ENCODE measurements at places on chromosomes 1 and 21. TPM values are rescaled to one million over a fixed set of nuclear protein-coding genes. Genes with fewer than 3 reads are reported as not detected.

GRCh38 chr1:19955534-19956170 is 23.8 kb downstream of the PLA2G2A start:
- no peaks in the 10 kb centered on the region for H3K4me1 ChIP-seq
- H3K36me3 ChIP-seq: no peaks in the 10 kb centered on the region
- no peak overlapping the region for H3K27ac ChIP-seq
- no peaks in the 10 kb centered on the region for H3K27me3 ChIP-seq
- no peak for DNase-seq

Gene GPR25
- not detected for total RNA-seq

DNA sequence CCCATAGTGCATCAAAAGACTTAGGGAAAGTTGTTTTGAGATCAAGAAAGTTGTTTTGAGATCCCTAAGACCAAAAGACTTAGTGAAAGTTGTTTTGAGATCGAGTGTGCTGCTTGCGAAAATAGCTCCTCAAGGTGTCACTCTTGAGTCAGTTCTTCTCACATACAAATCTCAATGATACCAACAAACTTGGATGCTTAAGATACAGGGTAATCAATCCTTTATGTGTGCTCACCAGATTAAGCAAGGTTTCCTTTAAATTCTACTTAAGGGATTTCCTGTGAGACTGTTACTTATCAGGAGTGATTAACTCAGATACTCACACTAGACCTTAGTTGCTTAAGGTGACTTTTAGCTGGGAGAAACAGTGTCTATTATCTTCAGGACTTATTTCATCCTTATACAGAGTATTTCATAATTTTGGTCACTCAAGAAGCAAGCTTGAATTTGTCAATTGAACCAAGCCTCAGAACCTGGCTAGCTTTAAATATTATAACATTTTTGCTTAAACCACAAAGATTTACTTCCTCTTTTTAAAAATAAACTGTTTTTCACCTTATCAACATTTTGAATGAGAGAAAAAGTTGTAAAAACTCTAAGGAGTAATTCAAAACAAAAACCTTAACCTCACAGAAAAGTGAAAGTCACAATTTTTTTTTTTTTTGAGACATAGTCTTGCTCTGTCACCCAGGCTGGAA is 8.0 kb upstream of the RLF start:
- no peaks in the 10 kb centered on the region for H3K4me1 ChIP-seq
- H3K27me3 ChIP-seq: no peaks in the 10 kb centered on the region
- H3K4me3 ChIP-seq: no peak overlapping the region
- H3K27ac ChIP-seq: no peak overlapping the region
- DNase-seq: no peak
- H3K36me3 ChIP-seq: no peaks in the 10 kb centered on the region

Gene GJA5
- total RNA-seq: 49.7 TPM

Gene OR2L5
- not detected for total RNA-seq
